Left ventricle myocardium inferior (tissue), 1 donor: ENCODE measurements at places on chromosomes 7 and 10. TPM values are rescaled to one million over a fixed set of nuclear protein-coding genes. Genes with fewer than 3 reads are reported as not detected.

RNF148 gene
- not detected for total RNA-seq

CPED1 gene
- total RNA-seq = 33.8 TPM

OTUD1 gene
- 19.5 TPM for total RNA-seq

DNA sequence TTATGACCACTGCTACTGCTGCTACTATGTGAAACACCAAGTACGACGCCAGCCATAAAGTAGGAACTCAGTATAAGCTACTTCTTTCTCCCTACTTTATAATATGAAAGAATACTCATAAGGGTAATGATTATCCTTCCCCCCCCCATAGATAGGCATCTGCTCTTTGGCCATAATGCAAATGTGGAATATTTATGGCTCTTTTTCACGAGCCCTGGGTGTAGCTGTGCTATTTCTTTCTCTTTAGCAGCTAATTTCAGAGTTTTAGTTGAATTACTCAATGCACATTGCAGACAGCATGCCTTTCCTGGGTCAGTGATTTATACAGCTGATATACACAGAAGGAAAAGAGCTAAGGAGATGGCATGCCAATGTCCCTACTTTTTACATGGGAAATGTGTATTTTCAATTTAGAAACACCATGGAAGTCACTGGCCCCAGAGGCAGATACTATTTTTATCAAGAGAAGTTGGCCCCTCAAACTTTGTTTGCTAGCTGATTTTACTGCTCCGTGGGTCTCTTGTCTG lies 234.1 kb upstream of the KIAA1217 start:
- no peak for DNase-seq

GRCh38 chr7:44051611-44052220 lies 7.2 kb downstream of the DBNL start:
- DNase-seq = no peak

GRCh38 chr10:26410356-26410755 lies 27.8 kb upstream of the APBB1IP start:
- DNase-seq = no peak

DNA sequence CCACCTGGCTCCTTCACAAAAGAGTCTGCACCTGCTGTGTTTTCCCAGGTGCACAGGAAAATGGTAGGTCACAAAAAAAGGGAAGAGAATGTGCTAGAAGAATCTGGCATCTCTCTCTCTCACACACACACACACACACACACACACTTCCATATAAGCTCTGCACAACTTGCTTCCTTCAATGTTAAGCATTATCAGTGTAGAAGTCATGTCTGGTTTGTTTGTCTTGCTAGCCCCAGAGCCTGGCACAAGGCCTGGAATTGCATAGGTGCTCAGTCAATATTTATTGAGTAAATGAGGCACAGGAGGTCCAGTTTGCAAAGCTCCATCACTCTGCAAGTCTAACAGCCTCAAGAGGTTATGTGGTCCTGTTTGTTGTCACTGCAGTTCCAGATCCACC lies 867.3 kb upstream of the AUTS2 start:
- DNase-seq = no peak

DNA sequence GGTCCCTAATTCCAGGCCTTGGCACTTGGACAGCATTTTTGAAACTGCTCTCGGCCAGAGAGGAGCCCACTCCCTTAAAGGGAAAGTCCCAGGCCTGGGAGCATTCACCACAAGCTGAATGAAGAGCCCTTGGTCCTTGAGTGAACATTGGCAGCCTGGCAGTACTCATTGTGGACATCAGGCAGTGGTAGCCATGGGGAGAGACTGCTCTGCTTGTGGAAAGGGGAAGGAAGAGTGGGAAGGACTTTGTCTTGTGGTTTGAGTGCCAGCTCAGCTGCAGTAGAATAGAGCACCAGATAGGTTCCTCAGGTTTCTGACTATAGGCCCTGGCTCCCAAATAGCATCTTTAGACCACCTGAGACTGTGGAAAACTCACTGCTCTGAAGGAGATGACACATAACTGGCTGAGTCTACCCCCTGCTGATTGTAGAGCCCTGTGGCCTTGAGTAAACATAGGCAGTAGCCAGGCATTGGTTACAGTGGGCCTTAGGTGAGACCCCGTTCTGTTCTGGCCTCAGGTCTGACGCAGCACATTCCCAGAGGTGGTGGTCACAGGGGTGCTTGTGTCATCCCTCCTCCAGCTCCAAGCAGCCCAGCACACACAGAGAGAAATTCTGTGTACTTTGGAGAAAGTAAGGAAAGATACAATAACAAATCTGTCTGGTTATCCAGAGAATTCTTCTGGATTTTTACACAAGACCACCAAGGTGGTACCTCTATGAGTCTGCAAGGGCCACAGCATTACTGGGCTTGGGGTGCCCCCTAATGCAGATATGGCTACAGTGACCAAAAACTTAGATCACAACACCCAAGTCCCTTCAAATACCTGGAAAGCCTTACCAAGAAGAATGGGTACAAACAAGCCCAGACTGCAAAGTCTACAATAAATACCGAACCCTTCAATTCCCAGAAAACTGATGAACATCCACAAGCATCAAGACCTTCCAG lies 153.8 kb downstream of the GNAI1 start:
- no peak for DNase-seq

DNA sequence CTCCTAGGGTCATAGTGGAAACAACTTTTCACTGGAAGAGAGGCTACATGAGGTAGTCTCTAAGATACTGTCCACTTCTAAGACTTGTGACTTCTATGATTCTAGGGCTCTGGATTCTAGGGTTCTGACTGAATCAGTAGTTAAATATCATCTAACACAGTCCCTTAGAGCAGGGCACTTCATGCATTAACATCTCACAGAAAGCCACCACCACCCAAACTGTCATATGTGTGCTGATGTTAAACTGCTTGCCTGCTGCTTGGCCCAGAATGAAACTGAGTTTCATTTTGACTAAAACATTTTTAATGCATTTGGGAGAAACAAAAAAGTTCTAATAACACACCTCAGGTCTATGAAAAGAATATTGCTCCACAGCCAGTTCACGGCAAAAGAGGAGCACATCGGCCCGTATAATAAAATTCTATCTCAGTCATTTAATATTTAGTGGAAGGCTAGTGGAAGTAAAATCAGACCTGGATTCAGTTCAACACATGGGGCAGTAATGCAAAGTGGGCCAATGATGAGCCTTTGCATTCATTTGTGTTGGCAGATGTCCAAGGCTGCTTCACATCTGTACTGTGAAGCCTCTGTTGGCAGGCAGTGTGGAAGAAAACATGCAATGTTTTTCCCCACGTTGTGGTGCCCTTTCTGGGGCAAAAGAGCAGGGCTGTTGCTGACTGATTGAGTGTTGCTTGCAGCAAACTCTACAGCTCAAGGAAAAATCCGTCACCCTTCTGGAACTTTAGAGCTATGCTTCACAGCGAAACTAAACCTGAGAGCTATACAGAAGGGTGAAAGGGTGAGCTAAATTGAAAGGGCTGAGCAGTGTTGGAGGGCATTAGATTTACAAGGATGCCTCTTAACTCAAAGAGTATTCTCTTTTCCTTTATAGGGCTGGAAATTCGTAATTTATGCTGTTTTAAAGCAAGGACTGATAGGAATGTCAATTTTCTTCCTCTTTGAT lies 33.5 kb upstream of the AUTS2 start:
- DNase-seq = no peak

GRCh38 chr10:11262494-11263345 lies 245.0 kb downstream of the CELF2 start:
- DNase-seq = no peak

- DNase-seq = no peak
Measured at GRCh38 chr10:36148207-36148606, 506.1 kb upstream of the FZD8 start.

DNA sequence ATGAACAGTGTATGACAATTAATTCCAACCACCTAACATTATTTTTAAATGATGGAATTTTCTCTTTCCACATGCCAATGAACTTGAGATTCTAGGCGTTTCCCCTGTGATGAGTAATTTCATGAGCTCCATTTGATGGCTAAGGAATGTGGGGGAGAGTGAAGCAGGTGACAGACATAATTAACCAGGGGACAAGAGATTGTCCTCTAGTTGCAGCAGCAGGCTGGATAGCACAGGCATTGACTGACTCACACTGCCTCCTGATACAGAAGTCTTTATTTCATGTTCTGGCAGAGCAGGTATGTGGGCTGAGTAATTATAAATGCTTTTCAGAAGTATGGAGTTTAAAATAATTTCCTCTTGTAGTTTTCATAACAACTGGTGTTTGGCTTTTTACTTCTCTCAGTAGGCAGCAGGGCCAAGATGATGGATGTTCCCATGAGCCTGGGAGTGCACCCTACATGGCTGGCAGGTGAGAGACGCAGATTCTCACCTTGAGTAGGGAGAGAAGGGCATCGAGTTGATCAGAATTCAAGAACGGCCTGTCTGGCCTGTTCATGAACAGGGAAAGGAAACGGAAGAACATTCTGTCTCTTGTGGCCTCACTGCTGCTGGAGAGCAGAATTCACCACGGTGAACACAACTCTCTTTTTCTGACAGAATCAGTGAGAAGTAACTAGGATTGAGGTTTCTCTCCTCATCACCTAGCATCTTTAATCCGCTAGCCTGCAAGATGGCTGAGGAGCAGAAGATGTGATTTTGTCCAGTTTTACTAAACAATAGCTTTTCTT lies 118.8 kb downstream of the AOAH start:
- DNase-seq = no peak

GRCh38 chr7:95814721-95815120 lies 42.4 kb downstream of the DYNC1I1 start:
- DNase-seq = no peak

DNA sequence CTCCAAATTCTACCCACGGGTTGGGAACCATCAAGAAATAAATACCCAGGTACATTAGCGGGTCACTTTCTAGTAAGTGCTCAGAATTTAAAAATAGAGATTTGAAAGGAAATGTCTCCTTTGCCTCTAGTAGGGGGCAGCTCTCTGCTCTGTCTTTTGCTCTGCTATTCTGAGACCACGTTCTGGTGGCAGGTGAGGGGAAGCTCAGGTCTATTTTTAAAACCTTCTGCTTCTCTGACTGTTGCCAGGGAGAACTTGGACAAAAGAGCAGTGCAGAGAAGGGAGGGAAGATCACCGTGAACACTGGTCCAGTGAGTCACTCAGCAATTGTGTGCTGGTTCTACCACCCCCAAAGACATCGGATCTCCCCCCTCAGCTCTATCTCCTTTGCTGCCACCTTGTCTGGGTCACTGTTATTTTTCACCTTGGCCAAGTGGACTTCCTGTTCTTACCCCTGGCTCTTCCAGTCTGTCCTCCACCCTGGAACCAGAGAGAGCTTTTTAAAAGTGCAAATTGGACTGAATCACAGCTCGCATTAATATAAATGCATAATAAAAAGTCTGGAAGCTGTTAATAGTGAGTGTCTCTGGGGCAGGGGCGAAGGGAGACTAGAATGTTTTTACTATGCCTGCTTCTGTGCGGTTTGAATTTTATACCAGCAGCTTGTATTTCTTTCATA lies 72.4 kb upstream of the LOXL4 start:
- no peak for DNase-seq

DNA sequence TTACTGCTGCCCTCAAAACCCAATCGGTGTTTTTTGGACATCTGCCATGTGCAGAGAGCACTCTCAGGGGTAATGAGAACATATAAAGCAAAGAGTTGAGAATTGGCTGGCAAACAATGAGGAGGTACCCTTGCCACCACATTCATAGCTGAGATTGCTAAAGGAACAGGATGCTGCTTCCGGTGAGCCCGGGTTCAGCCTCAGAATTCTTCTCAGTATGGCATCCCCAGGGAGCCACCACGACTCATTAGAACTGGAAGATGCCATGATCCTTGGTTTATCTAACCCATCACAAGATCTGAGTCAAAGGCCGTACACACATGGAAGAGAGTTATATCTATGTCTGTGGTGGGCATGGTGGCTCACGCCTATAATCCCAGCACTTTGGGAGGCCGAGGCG lies 174.4 kb downstream of the ARID5B start:
- no peak for DNase-seq

- DNase-seq = no peak
Measured at GRCh38 chr10:118534136-118534535, 61.3 kb downstream of the PRLHR start.

GRCh38 chr10:114402871-114403540 lies 1.3 kb downstream of the AFAP1L2 start:
- DNase-seq = no peak

GRCh38 chr7:7695111-7695817 lies 23.1 kb downstream of the RPA3 start:
- no peak for DNase-seq

- DNase-seq = peak; percentile 92
Measured at GRCh38 chr10:21497177-21497807, 28.2 kb downstream of the SKIDA1 start.

DNA sequence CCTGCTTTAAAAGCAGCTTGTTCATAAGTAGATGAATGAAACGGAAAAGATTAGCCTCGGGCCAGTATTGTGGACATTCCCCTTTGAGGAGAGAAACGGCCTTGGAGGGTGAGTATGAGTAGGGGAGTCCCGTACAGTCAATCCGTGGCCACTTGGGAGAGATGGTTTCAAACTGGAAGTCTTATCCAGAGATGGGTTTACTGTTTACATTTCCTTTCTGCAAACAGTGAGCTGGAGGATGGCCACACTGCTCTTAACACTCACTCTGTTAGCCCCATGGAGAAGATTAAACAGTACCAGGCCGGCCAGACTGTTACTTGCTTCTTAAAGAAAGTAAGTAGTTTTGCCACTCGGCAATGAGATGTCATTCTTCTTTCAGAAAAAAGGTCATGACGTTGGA lies 20.3 kb downstream of the CALHM2 start:
- DNase-seq = no peak

DNA sequence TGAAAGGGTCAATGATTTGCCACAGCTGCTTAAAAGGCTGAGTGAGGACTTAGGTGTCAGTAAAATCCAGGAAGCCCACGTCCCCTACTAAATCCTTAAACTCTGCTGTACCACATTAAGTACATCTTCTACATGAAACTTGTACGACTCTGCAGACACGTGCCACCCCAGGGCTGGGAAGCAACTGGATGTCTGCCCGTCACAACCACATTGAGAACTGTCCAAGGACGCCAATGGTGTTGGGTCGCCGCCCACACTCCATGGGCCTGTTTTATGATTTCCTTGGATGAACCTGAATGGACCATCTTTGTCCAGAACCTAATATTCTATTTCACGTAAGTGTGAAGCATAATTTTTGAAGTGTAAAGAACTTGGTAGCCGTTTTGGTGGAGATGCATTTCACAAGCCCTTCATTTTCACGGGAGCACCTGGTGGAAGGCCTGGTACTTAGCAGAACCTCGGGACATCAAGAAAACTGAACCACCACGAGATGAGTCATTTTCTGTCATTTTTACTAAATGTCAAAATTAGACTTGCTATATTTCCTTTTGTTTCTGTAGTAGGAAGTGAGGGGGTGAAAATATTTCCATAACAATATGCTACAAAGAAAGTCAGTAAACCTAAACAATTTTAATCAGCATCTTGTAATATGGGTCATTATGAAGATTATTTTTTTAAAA lies 134.9 kb downstream of the SFMBT2 start:
- no peak for DNase-seq

- DNase-seq = no peak
Measured at GRCh38 chr7:35624299-35625186, 70.4 kb downstream of the HERPUD2 start.

DNA sequence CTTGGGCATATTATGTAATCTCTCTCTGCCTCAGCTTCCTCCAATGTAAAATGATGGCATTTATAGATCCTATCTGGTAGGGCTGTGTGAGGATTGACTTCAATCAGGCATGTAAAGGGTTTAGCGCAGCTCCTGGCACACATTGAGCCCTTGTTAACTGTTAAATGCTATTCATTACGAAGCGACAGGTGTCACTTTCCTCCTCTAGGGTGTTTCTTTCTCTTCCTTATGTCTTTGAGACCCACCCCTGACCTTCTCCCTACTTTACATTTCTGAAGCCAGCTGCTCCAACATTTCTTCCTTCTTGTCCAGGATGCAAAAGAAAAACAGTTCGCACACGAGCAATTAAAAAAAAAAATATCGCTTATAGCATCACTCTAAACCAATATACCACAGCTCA lies 5.7 kb upstream of the R3HCC1L start:
- DNase-seq = no peak
